ENCODE measurements at places on chromosomes 13 and 19.

DNA sequence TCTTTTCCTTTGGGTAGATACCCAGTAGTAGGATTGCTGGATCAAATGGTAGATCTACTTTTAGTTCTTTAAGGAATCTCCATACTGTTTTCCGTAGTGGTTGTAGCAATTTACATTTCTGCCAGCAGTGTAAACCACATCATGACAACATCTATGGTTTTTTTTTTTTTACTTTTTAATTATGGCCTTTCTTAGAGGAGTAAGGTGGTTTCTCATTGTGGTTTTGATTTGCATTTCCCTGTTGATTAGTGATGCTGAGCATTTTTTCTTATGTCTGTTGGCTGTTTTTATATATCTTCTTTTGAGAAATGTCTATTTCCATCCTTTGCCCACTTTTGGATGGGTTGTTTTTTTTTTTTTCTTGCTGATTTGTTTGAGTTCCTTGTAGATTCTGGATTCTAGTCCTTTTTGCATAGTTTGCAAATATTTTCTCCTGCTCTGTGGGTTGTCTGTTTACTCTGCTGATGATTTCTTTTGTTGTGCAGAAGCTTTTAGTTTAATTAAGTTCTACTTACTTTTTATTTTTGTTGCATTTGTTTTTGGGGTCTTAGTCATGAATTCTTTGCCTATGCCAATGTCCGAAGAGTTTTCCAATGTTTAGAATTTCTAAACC, 38.8 kb downstream of the TDRD3 start:
- DNase-seq, result no peak

GRCh38 chr13:32600890-32601289, 14.6 kb downstream of the PDS5B start:
- DNase-seq, result no peak

GRCh38 chr13:99083981-99084380, 106.1 kb upstream of the DOCK9 start:
- no peak for DNase-seq

GRCh38 chr13:75620020-75620419, 16.1 kb upstream of the LMO7 start:
- no peak for DNase-seq

- no peak for DNase-seq
These were observed 141.4 kb upstream of the SGCG start for GRCh38 chr13:23039266-23039935.

GRCh38 chr19:45442778-45443461, 19.2 kb upstream of the ERCC1 start:
- DNase-seq, result peak; percentile 90

DNA sequence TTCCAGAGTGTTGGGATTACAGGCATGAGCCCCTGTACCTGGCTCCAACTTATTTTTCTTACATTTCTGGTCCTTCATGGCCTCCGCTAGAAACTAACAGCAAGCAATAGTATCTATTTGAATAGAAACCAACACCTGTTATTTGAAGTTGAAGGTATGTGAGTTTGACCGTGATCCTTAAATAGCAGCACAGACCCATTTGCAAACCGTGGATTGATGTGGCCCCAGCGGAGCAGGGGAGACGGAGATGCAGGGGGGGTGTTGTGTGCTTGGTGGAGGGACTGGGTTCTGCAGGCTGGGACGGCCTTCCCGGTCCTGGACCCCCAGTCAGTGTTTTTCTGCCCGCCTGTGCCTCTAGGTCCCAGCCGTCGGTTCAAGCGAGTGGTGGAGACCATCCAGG, 16.9 kb downstream of the TMEM150B start:
- no peak for DNase-seq

All from CD4-positive, alpha-beta T cell treated with Interleukin-1 beta for 1 hour (primary cell).